CD4-positive, alpha-beta T cell treated with Interleukin-4 for 1 hour (primary cell): ENCODE measurements at places on chromosomes 3 and 15.

- DNase-seq, result no peak
Observed at GRCh38 chr15:75928680-75929608, 25.3 kb downstream of the FBXO22 start.

DNA sequence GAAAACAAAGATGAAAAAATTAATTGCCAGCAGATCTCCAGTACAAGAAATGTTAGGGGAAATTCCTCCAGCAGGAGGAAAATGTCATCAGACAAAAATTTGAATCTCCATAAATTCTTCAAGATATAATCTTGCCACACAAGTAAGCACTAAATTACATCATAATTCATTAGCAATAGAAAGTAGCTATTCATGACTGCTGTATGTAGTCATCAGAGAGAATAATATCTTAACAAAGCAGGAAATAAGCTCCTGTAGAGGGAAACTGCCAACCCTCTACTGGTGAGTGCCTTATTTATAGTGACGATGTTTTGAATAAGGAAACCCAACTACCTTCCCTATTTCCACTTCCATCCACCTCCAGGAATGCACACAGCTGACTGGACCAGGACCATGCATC is 15.8 kb upstream of the SLC27A2 start:
- DNase-seq, result no peak

DNA sequence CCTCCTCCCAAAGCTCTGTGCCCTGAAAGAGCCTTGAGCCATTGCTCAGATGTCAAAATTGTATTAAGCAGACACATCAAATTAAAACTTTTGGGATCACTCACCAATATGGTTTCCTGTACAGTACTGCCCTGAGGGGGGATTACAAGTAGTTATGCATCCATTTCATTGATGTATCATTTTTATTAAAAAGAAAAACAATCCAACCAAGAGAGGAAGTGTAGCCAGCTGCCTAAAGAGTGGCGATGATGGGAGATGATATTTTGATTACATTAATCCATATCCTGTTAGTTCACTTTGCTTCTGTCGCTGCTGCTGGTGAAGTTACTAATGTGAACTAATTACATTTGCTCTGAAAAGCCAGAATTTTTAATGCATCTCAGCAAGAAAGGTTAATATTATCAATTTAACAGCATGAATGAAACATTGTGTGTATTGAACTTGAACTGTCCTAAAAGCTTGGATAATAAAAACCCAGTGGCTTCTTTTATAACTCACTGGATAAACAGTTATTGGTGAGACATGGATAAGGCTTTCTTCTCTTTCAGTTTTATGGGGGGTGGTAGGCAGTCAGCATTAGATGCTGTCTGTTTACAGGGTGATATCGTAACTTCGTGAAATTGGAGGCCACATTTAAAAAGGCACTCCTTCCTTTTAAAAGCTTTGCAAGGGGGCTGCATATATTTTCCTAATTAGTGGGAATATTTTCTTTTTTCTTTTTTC is 87.7 kb downstream of the IGF1R start:
- no peak for DNase-seq

- no peak for DNase-seq
Observed at GRCh38 chr3:45605534-45605933, 11.0 kb downstream of the LIMD1 start.

GRCh38 chr3:109642025-109642424 is 304.7 kb upstream of the DPPA4 start:
- no peak for DNase-seq

GRCh38 chr15:99057697-99058420 is 47.0 kb upstream of the SYNM start:
- no peak for DNase-seq

- no peak for DNase-seq
Observed at GRCh38 chr15:73296609-73297353, 72.0 kb downstream of the HCN4 start.
